ENCODE measurements at places on chromosomes 4 and X.

- DNase-seq, result no peak
Observed at GRCh38 chr4:105767579-105767978, 59.0 kb downstream of the GSTCD start.

DNA sequence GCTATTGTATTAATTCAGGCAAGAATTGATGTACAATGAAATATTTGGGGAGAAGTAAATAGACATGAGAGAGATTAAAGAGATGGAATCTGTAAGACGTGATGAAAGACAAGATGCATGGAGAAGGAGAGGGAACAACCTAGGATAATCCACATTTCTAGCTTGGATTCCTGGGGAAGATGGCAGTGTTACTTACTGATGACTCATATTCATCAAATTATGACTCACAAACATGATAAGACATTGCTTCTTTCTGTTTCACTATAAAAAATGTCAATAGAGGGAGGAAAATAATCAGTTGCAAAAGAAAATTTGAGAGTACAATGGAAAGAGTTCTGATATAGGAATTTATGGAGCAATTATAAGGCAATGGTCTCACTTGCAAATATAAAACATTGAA, 104.1 kb upstream of the BMP3 start:
- no peak for DNase-seq

GRCh38 chr4:42172128-42172790, 19.8 kb upstream of the BEND4 start:
- DNase-seq, result no peak

DNA sequence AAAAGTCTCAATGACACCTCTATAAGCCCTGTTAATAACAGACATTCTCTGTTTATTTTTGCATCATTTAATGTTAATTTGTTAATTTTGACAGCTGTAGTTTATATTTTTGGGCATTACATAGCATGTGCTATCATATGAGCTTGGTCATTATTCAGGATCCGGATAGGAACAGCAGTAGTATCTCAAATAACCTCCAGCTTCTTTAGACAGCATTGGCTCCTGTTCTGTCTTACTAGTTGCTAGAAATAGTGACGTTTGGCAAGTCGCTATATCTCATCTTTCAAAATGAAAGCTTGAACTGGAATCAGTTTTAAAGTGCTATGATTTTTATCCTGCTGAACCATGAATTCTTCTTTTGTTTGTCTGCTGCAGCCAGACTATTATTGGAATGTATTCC, 9.0 kb upstream of the ADGRA3 start:
- DNase-seq, result no peak

DNA sequence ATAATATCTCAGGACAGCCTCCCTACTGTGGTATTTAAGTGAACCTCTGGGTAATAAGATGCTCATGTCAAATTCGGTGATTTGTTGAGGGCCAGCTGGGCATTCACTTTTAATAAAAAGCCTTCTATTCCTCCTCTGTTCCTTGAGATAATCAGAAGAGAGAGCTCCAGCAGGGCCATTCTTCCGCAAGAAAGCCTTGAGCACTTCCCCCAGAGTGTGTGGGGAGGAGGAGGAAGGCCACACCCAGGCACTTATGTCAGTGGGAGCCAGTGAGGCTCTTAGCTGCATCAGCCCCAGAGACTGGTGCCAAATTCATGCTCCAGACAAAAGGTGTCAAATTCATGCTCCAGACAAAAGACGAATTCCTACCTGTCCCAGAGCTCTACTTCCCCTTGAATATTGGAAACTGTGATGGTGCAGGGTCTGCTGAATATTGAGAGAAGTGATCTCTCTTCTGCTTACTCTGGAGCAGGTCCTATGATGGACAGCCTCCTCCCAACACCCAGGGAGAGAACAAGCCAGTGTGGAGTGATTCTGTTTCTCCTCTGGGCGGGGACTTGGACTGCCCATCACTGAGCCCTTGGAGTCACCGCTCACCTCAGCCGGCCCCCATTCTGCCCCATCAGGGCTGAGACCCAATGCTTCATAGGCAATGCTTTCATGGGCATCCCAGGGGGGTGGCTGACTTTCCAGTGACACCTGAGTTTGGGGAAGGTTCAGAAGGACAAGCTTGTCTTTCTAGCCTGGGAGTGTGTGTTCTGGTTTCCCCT, 68.1 kb downstream of the FHDC1 start:
- DNase-seq, result no peak

GRCh38 chrX:71095981-71096759, 519 bp downstream of the FOXO4 start:
- DNase-seq, result no peak

DNA sequence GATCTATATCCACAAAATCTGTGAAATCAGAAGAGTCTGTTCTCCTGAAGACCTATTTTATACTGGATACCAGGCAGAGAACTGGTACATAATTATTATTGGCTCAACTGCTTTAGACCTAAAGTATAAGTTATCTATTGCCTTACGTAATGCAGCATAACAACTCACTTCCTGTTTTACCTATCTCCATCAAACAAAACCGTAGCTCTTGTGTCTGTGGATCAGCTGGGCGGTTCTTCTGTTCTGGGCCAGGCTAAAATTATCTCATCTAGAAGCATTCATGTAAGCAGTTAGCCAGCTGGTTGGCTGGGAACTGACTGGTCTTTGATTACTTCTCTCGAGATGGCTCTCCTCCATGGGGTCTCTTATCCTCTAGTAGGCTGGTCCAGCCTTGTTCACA, 57.8 kb downstream of the PPP1R2C start:
- DNase-seq, result no peak

GRCh38 chr4:17068891-17069290, 170.4 kb upstream of the LDB2 start:
- DNase-seq, result no peak

DNA sequence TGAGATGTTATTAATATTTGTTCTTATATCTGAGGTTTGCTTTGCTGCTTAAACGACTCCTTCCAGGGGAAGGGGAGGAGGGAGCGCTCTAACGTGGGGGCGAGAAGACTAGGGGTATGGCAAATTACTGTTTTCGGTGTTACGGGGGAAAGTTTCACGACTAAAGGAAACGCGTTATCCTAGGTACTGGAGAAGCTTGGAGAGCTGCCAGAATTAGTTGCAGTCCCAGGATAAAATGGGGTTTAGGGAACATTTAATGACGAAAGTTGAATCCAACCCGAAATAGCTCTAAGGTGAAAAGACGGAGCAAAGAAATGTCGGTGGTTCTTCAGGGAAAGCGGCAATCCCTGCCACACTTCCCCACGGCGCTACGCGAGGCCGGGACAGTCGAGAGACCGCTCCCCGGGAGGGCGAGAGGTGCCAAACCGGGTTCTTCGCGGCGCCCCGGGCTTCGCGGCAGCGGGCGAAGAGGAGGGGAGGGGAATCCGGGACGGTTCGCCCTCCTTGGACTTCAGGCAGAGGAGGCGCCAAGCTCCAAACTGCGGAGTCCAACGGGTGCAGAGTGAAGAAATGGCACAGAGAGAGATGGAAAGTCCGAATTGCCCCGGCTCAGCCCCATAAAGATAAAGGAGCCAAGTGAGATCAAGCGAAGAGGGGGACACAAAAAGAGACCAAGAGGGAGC, 724 bp downstream of the THOC2 start:
- DNase-seq, result peak; percentile 2

GRCh38 chrX:47226071-47226470, 6.7 kb upstream of the USP11 start:
- no peak for DNase-seq

DNA sequence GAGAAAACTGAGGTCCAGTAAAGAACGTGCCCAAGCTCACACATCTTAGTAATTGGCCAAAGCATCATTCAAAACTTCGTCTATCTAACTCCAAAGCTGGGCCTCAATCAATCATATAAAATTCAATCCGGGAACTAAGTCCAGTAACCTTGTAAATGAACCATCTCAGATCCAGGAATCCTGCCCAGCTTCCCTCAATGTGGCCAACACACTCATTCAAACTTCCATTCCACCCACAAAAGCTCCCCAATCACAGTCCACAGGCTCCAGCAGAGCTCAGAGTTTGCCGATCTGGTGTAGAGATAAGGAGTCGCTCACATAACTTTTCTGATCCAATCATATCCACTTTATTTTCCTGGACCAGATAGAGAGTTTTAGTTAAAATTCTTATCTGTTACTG, 144.8 kb downstream of the SPATA18 start:
- DNase-seq, result no peak

DNA sequence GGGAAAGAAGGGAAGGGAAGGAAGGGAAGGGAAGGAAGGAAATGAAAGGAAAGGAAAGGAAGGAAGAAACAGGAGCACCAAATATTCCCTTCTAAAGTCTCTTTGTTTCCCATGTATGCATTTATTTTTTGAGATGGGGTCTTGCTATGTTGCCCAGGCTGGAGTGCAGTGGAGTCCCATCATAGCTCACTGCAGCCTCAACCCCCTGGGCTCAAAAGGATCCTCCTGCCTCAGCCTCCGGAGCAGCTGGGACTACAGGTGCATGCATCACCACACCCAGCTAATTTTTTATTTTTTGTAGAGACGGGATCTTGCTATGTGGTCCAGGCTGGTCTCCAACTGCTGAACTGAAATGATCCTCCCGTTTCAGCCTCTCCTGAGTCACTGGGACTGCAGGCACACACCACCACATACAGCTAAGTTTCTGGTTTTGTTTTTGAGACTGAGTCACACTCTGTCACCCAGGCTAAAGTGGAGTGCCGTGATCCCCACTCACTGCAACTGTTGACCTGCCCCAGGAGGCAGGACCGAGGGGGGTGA, 102.8 kb downstream of the CRLF2 start:
- DNase-seq, result no peak

GRCh38 chr4:150178161-150178560, 99.9 kb downstream of the DCLK2 start:
- DNase-seq, result no peak

- no peak for DNase-seq
Observed at GRCh38 chr4:40600850-40601249, 28.8 kb downstream of the RBM47 start.

- DNase-seq, result no peak
Observed at GRCh38 chrX:125205133-125205917, 114.3 kb upstream of the TEX13C start.

GRCh38 chrX:144275843-144276242, 392.0 kb downstream of the UBE2NL start:
- no peak for DNase-seq

GRCh38 chr4:141807103-141807891, 170.9 kb downstream of the IL15 start:
- no peak for DNase-seq

GRCh38 chr4:10832806-10833628, 148.4 kb upstream of the CLNK start:
- no peak for DNase-seq

DNA sequence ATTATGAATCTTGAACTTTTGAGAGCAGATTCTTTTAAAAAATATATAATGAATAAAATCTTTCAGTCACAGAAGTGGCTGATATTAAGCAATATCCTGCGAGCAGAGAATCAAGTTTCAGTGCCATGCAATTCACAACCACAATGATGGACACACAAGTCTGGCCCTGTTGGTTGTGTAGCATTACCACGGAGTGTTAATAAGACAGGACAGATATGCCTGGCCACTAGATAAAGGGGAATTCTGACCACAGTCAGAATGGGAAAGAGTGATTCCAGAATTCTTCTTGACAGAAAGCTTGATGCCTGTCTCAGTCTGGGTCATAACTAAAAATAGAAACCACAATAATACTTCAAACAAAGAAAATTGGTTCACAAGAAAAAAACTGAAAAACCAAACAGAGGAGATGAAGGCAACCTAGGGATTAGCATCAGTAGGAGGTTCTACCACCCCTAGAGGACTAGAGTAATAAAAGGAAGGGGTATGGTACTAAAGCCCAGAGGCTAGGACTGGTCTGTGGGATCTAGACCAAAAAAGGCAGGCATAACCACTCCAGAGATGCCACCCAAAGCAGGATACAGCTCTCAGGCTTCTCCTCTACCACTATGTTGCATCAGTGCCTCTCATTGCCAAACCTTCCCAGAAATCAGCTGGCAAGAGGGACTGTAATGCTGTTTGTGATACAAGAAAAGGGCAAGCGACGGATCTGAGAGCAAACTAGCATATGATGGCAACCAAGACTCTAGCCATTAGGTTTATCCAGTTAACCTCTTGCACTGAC, 59.0 kb downstream of the RNF150 start:
- DNase-seq, result no peak

GRCh38 chr4:169079942-169080827, 70.1 kb upstream of the CBR4 start:
- DNase-seq, result peak; percentile 23

- DNase-seq, result no peak
Observed at GRCh38 chr4:74682567-74683359, 111.6 kb downstream of the BTC start.

- DNase-seq, result no peak
Observed at GRCh38 chr4:89119166-89119565, 7.8 kb downstream of the TIGD2 start.

DNA sequence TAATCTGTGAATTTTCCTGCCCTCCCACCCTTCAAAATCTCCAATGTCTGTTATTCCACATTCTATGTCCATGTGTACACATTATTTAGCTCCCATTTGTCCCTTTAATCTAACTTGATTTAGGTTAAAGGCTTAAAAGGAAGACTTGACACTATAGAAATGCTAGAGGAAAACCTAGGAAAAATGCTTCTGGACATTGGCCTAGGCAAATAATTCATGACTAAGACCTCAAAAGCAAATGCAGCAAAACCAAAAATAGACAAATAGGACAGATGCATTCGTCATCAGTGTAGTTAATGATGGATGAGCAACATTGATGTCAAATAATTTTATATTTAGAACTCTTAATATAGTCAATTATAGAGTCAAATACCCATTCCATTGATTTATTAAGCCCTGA, 36.9 kb downstream of the INTU start:
- no peak for DNase-seq

DNA sequence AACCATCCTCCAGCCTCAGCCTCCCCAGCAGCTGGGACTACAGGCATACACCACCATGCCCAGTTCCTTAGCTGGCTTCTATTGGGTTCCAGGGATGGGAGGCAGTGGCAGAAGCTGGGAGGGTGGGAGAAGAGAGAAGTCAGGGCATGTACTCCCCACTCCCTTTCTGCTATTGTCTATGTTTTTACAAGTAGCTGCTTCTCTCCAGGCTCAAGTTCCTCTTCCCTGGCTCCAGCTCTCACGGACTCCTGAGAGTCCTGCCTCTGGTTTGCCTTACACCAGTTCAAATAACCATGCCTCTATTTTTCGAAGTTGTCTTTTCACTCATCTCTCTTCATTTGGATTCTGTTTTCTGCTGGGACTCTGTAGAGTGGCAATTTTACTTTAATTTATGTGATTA, 2.9 kb downstream of the TBC1D9 start:
- DNase-seq, result no peak

GRCh38 chr4:155789391-155789790, 30.6 kb downstream of the GUCY1B1 start:
- DNase-seq, result no peak

DNA sequence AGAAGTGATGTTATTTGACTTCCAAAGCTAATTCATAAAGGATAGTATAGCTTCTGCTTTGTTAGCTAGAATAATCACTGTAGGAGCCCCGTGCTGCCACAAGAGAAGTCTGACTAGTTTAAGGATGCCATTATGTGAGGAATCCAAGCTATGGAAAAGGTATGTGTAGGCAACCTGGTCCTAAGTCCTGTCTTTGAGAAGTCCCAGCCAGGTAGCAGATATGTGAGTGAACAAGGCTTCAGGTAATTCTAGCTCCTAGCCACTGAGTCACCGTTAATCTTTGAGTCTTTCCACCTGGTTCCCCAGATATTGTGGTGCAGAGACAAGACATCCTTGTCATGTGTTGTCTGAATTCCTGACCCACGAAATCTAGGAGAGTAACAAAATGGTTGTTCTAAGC, 55.5 kb downstream of the BMP3 start:
- no peak for DNase-seq

GRCh38 chrX:138756234-138756633, 44.7 kb upstream of the FGF13 start:
- no peak for DNase-seq

All from immature natural killer cell (primary cell).